ENCODE measurements at places on chromosomes 16 and 17.

DNA sequence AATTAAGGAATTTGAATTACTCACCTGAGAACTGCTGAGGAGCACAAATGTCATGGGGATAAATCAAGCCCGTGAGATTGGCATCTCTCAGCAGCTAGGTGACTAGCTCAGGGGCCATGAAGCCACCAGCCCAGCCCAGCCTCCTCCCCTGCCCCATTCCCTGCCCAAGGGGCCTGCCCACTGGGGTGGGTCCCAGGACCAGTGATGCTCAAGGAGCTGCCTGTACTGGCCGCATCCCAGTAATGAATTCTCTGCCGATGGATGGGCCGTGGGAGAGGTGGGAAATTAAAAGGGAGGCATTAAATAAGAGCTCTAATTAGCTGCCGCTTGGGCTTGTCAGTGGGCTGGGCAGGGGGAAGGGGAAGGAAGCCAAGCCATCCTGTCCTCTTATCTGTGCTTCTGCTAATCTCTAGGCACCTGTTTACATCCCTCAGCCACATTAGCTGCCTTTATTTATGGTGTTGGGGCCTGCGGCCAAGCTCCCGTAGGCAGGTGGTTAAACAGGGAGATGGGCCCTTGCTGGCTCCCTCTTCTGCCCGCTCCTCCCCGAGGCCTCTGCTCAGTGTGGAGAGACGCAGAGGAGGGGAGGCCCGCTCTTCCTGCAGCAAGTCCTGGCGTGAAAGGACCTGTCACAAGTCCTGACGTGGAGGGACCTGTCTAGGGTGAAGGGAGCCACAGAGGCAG lies 48.8 kb downstream of the PIPOX start:
- no peak for DNase-seq

DNA sequence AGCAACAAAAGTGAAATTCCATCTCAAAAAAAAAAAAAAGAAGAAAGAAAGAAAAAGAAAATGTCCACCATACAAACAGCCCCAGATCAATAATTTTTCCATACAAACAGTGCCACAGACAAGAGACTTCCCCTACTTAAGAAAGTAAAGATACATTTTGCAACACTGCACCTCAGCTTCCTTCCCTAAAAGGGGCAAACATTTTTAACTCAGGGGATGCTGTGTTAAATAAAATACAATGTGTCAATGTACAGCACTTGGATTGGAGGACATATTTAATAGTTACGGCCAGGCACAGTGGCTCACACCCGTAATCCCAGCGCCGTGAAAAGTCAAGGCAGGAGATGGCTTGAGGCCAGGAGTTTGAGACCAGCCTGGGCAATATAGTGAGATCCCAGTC lies 22.3 kb downstream of the MYH11 start:
- peak; percentile 43 for DNase-seq

GRCh38 chr16:11561454-11561805 lies 25.3 kb downstream of the LITAF start:
- no peak for DNase-seq

GRCh38 chr16:65441501-65441900 lies 319.6 kb upstream of the CDH11 start:
- DNase-seq: no peak

DNA sequence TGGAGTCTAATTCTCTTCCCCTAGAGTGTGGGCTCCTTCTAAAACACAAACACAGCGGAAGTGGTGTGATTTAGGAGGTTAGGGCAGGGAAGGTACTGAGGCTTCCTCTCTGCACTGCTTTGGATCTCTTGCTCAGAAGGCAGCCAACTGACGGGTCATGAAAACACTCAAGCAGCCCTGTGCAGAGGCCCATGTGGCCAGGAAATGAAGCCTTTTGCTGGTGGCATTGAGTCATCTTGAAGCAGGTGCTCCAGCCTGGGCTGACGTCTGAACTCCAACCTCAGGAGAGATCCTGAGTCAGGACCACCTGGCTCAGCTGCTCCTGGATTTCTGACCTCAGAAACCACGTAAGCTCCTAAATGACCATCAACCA lies 72.9 kb downstream of the MRM1 start:
- no peak for DNase-seq

GRCh38 chr16:61277849-61278248 lies 758.4 kb downstream of the CDH8 start:
- DNase-seq: no peak

DNA sequence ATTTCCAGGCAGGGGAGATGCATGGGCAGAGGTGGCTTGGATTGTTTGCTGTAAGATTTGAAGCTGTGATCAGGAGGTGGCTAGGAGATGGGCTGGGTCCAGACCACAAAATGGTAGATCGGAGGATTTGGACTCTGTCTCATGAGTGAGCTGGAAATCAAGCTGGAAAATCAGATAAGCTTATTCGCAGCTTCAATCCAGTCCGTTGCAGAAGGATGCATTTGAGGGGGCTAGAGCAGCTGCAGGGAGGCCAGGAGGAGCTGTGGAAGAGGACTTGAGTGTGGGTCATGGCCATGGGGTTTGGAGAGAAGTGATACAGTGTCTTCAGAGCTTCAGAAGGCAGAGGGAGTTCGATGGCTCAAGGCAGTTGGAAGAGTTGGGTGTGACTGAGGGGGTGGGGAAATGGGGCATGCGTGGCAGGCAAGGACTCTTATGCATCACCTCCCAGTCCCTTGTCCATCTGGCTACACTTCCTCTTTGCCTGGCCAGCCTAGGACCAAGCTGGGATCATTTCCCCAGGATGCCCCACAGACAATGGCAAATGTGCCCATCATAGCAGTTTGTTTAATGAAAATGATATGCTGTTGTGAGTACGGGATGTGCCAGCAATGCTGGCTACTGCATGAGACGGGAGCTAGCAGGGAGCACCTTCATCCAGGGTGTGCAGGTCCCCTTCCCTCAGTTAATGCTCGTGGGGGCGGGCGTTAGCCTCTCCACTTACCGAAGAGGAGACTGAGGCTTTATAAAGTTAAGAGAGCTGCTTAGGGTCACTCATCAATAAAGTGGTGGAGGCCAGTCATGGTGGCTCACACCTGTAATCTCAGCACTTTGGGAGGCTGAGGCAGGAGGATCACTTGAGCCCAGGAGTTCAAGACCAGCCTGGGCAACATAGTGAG lies 20.6 kb downstream of the QPRT start:
- DNase-seq: peak; percentile 35

DNA sequence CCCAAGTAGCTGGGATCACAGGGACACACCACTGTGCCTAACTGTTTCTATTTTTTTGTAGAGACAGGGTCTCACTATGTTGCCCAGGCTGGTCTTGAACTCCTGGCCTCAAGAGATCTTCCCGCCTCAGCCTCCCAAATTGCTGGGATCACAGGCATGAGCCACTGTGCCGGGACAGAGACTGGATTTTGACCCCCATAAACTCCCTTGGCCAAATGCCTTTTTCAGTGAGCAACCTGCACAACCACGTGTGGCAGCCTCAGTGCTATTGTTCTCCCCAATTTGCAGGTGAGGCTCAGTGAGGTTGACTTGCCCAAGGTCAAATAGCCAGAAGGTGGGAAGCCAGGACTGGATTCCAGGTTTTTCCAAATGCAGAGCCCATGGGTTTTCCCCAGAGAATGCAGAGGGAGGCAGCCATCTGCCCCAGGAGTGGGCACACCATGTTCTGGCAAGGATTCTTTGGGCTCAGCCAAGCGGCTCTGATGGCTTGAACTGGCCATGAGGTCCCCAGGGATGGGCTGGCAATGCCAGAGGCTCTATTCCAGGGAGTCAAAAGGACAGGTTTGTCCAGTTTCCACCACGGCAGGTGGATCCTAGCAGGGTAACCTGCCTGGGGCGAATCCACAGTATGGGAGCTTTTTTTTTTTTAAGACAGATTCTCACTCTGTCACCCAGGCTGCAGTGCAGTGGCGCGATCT lies 1.8 kb downstream of the IL27 start:
- no peak for DNase-seq

DNA sequence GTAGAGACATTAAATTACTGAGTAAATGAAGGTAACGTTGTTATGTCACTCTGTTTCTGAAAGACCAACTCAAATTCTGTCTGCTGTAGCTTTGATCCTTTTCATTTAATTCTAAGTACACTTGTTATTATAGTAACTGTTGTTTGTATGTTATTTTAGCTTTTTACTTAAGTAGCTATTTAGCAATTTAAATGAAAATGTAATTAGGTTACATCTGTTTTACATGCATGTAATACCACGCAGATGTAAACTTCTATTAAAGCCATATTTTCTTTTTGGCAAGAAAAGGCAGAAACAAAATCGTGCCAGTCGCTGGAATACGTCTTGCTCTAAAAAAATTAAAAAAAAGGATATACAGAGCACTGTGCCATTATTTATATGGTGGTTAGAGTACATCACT lies 282.8 kb downstream of the FTO start:
- no peak for DNase-seq

Measured in hematopoietic multipotent progenitor cell treated with erythropoietin and hydrocortisone succinate and interleukin-3 and kit ligand, for 4 days (in vitro differentiated cells).